ENCODE measurements at places on chromosomes 2 and 18.

GRCh38 chr2:27942612-27943547, 52.4 kb downstream of the BABAM2 start:
- no peak for DNase-seq

GRCh38 chr2:76687923-76688322, 834.3 kb downstream of the LRRTM4 start:
- no peak for DNase-seq

DNA sequence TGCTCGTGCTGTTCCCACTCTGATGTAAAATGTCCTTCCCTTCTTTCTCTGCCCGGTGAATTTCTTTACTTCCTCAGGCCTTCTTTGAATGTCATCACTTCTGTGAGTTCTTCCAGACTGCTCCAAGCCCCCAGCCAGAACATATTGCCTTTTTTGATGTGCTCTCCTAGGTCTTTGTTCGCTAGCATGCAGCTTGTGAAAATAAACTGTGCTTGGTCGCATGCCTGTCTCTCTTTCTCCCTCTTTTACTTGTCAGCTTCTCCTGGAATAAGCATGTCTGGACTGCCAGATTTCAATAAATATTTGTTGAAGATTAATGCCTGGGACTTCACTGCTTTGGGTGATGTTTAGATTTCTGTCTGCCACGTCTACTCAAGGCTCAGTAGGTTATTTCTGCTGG, 82.7 kb upstream of the ARHGAP28 start:
- no peak for DNase-seq

DNA sequence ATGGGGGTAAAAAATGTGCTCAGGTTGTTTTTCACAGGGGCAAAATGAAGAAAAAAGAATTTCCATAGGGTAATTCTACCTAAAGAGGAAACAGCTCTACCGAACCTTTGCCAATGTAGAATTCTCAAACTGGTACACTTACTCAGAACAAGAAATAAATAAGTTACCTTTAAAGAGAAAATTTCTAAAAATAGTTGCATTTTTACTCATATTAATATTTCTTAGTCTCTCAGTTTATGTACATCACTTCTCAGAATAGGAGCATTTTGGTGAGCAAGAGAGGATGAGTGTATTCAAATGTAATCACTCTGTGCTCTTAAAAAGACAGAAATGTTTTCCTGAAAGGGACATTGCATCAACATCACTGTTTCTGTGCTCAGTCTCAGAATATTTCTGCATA, 574.7 kb upstream of the SLC8A1 start:
- no peak for DNase-seq

- no peak for DNase-seq
These were observed 19.9 kb upstream of the CDH19 start for GRCh38 chr18:66623821-66624220.

GRCh38 chr2:201880993-201881611, 74.8 kb downstream of the CDK15 start:
- DNase-seq, result peak; percentile 83

- DNase-seq, result no peak
These were observed 115.0 kb upstream of the CDCA7 start for GRCh38 chr2:173239644-173240043.

GRCh38 chr18:57497372-57498294, 62.5 kb downstream of the ONECUT2 start:
- DNase-seq, result no peak

DNA sequence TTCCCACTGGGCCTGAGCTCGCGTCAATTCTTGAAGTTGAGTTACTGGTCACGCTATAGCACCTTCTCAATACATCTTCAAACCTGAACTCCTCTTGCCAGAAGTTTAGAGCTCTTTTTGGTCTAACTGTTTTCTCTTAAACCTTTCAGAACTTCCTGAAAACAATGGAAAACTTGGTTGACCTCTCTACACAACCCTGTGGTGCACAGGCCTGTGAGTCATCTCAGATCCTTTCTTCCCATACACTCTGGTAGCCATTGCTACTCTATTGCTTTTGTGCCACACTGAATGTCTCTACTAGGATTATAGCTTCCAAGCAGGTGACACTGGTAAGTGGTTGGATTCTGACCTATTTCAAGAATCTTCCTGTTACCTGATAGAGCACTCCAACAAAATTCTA, 321.5 kb upstream of the FSIP2 start:
- no peak for DNase-seq

DNA sequence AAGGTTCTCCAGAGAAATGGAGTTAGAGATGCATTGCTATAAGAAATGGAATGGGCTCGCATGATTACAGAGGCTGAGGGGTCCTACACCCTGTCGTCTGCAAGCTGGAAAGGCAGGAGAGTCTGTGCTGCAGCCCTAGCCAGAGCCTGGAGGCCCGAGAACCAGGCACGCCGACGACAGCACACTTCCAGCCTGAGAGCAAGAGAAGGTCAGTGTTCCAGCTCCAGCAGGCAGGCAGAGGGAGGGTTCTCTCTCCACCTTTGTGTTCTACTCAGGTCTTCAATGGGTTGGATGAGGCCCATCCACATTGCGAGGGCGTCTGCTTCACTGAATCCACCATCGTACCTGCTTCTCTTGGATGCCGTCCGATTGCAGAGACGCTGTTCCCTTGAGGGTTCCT, 177.6 kb upstream of the HDAC4 start:
- no peak for DNase-seq

DNA sequence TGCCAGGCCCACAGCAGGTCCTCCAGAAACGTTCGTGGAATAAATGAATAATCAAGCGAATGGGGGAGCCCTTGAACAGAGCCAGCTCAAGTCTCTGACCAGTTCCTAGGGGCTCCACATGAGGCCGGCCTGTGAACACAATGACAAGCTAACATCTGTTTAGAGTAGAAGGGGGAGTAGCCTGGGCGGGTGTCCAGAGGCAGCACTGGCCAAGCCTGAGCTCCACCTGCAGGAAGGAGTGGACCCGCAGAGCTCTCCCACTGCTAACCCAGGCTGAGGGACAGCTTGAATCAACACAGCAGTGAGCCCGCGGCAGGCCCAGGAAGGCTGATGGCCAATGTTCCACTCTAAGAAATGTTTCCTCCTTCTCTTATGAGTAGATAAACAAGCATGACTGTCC, 234.8 kb upstream of the RAB6C start:
- DNase-seq, result no peak

DNA sequence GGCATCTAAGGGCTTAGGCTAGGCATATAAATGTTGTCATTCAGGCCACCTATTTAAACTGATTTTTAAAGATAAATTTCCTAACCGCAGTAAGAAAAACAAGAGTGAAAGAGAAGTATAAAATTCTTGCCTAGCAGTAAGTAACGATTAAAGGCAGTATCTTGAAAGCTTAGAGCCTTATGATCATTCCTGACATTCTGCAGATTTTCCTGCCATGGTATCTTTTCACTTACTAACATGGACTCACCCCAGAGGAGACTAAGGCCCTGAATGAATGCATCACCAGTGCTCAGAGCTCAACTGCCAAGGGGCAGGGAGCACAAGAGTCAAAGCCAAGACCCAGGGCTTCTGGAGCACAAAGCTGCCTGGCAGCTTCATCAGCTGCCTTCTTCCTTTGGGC, 133.1 kb downstream of the GCA start:
- no peak for DNase-seq

- no peak for DNase-seq
These were observed 600.1 kb downstream of the ARHGAP15 start for GRCh38 chr2:143729296-143729814.

DNA sequence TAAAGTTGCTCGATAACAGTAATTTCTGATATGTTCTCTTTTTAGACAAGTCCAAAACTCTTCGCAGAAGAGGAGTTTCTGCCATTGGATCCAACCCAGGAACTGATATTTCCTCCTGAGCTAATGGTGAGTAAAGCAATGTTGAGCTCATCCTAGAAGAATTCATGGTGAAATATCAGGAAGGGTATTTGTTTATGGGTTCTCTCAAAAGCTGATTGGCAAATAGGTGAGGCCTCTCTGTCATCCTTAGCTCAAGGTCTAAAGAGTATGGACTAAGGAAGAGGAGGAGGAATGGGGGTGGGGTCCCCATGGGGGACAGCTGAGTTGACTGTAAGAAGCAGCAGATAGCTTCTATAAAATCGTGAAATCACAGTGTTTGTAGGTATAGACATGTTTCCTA, 18.2 kb downstream of the AOX1 start:
- DNase-seq, result no peak

DNA sequence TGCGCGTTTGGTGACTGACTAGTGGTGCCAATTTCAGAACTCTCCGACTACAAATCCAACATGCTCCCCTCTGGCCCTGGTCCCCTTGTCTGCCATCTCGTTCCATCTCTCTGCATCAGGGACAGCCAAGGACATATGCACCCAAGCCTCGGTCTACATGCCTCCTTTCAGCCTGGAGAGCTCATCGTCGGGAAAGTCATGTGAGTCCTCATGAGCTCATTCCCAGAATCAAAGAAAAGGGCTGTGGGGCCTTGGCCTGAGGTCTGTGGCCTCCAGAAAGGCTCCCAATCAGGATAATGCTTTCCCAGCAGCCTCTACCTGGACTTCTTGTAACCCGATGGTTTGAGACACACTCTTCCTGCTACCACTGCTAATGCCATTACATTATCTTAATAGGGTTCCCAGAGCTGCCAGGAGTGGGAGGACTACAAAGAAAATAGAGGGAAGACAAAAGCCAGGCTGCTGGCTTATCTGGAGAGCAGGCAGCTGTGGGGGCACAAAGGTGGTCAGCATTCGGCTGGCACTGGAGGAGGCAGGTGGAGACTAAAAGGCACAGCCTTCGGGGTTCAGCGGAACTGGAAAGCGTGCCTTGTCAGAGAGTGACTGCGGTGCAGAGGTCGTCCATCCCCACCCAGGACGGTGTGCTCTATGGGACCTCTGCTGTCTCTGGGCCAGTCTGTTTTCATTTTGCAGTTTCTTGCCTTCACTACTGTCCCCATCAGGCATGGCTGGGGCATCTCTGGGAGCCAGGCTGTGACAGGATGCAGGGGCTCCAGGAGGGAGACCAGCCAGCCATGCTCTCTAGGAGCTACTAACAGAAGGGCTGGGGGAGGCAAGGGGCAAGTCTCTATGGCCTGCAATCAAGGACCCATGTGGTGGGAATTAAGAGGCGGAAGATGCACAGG, 104.4 kb upstream of the SMAD2 start:
- no peak for DNase-seq

- DNase-seq, result no peak
These were observed 42.2 kb downstream of the UPP2 start for GRCh38 chr2:158143703-158144360.

GRCh38 chr2:231341100-231341499, 54.4 kb upstream of the B3GNT7 start:
- DNase-seq, result no peak

GRCh38 chr2:196370381-196370780, 199.0 kb upstream of the STK17B start:
- DNase-seq, result no peak

DNA sequence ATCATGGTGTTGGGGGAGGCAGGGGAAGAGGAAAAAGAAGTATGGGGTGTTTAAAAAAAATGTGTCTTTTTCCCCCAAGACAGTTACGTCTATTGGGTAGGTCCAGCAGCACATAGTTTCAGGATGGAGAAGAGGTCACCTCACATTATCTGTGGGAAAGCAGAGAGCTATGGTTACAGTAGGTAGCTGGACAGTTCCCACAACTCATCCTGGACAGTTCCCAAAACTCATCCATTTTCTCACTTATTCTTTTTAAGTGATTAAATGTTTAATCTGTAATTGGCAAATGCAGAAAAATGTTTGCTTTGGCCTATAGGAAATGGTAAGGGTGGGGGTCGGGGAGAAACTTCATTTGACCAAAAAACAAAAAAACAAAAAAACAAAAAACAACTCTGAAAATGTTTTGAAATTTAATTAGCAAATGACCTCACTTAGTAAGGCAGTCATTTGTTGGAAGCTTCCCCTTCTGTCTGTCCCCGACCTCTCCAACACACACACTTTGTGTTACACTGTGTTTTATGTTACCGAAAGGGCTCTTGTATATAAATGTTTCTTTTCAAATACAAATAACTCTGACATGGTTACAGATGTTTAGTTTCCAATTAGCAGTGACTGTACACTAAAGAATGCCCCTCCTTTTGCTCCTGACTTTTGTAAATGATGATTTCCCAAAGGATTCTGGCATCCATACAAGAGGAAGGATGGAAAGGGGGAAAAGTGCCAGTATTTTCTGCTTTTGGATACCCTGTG, 173.3 kb upstream of the ZFP36L2 start:
- DNase-seq, result no peak

DNA sequence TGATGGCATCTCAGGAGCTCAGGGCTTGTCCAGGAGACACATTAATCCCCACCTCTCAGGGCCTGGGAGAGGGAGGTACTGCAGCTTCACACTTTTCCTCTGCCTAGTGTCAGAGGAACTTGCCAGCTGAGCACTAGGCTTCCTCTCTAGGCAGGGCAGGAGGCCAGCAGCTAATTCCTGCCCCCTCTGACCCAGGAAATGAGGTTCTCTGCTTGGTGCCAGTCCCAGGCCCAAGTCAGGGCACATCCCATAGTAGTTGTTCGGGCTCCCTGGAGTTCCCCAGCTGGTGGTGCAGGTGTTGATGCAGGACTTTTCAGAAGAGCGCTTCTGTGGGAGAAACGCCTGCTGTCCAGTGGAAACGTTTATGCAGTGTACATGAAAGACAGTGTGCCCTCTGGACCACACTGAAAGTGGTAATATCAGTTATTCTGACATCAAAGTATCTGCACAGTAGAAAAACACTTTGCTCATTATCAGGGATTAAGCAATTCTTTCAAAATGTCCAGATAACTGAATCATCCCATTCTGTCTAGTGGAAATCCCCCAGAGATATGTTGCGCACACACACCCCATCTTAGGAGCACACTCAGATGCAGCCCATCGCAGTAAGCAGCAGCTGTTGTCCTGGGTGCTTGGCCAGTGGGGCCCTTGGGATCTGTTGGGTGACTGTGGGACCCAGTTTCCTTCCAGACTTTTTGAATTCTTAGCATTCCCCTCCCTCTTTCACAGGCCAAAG, 17.8 kb upstream of the SCLY start:
- DNase-seq, result no peak

DNA sequence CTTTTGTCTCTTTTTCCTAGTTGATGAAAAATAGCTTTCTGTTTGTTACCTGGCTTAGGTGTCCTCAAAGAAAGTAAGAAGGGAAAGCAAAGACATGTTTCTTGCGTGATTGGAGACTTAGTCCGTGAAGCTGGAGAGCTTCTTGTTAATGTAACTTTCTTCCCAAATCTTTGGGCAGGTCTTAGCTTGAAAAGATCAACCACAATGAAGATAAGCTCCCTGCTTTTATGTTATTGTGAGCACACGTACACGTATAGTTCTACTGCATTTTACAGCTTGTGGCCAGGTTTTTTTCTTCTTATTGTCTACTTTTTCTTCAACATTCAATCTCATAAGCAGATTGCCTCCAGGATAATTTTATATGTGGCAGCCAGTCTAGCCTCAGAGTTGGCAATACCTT, 99.8 kb downstream of the DIS3L2 start:
- no peak for DNase-seq

GRCh38 chr2:6412533-6413091, 453.1 kb downstream of the CMPK2 start:
- no peak for DNase-seq

GRCh38 chr2:147524912-147525311, 319.9 kb upstream of the ACVR2A start:
- DNase-seq, result no peak

DNA sequence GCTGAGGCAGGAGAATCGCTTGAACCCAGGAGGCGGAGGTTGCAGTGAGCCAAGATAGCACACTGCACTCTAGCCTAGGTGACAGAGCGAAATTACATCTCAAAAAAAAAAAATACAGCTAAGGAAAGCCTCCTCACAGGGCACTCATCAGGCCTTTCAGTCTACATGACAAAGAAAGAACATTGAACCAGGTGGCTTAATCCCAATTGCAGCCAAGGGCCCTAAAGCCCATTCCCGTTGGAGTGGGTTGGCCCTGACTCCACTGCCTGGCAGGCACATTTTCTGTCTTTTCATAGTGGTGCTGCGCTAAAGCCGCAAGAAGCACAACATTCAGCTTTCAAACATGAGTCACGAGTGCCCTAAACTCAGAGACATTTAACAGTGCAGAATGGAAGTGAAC, 372.5 kb downstream of the RNF144A start:
- no peak for DNase-seq

All from SK-N-MC (cell line).